Fibroblast of the aortic adventitia (primary cell): ENCODE measurements at places on chromosomes 4 and X.

- no peak for DNase-seq
These were observed 103.3 kb upstream of the LEF1 start for GRCh38 chr4:108272046-108272445.

GRCh38 chr4:107972605-107973004, 17.1 kb upstream of the HADH start:
- DNase-seq: no peak

GRCh38 chrX:9767375-9767774, 1.7 kb upstream of the GPR143 start:
- no peak for DNase-seq

DNA sequence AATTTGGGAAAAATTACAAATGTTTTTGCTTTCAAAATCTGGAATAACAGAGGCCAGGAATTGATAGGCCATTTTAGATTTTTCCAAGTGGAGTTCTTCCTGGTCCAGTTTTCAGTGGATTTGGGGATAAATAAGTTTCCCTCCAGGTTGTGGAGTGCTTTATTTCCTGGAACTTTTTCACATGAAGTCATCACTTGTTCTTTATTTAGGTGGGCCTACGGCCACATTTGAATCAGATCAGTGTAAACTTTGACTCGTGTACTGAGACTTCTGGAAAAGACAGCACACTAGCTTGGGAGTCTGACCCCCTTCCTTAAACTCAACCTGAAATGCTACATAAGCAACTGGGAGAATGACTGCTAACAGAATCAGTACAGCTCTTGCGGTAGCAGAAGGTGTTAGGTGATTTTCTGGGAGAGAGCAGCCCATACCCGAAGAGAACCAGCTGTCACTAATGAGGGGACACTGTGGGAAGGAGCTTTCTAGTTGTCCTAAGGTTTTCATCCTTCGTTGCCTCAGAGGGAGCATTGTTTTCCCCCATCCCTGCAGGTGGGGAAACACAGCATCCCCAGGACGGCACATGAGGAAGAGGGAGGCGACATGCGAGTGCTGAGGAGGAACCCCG, 235.2 kb upstream of the FAT1 start:
- no peak for DNase-seq

- DNase-seq: no peak
These were observed 201.7 kb downstream of the NLGN4X start for GRCh38 chrX:6026980-6027379.

DNA sequence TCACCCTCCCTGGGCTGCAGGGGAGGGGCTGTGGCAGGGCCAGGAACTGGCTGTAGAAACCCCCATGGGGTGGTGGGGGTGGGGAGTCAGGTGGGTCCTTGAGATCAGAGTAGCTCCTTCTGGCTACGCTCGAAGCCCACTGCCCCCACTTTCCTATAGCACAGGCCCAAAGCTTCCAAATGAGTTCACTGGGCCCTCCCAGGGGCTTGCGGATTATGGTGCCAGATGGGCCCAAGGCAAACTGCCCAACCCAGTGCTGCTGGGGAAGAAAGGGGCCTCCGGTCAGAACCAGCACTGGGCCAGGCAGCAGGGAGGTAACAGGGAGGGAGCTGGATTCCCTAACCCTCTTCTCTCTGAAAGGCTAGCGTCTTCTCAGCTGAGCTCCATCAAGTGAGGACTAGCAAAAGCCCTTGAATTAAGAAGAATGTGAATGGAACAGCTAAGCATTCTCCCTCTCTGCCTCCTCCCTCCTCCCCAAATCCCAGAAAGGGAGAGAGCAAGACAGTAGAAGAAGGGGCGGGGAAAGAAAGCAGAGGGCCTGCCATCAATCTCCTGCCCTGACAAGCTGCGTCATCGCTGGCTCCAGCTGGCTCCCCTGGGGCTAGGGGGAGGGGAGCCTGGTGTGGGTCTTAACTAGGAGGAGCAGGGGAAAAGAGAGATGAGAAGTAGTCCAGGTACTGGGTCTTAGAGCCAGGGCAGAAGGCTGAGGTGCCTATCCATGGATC, 34.7 kb downstream of the FRMPD3 start:
- peak; percentile 39 for DNase-seq
